ENCODE measurements at places on chromosomes 5 and 9. TPM values are rescaled to one million over a fixed set of nuclear protein-coding genes. Genes with fewer than 3 reads are reported as not detected.
A peak's percentile ranks its signal among the peaks of the same experiment; 100 is the strongest.

DNA sequence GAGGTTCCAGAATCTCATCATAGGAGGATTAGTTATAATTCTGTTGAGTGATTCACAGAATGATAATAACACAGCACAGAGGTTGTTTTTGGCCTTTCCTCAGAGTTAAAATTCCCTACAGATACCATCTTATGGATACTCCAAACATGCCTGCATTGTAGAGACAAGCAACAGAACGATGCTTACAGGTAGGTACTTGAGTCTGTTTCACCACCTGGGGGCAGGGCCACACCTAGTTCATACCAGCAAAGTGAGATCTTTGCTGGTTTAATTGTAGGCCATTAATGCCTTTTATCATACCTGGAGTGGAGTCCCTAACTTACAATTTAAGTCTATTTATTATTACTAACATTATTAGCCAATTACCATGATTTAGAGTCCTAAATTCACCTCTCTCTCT, 416.5 kb upstream of the TLE4 start:
- no peak for DNase-seq

The SNX30 gene
- total RNA-seq, result 27.6 TPM

DNA sequence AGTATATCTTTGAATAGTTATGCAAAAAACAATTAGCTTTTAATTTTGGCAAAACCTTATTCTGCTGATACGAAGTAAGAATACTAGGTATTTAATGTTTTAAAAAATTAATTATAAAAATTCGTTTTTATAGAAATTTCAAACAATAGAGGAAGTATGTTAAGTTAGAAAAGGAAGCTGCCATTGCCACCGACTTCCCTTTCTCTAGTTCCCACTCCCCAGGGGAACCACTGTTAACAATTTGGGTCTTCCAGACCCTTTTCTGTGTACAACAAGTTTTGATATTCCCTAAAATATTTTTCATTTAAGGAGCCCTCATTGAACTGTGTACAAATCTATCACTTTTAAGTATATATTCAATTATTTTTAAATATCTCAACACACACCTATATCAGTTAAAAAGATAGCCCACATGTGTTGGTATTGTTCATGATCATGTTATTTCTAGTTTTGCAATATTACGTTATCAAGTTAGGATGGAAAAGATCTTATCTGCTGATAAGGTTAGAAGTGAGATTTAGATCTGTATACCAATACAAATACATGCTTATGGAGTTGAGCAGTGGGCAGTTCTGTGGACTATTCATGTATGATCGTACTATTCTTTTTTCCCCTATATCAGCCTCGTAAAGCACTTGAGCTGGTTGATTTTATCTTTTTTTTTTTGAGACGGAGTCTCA, 25.9 kb downstream of the NDFIP1 start:
- DNase-seq, result no peak

DNA sequence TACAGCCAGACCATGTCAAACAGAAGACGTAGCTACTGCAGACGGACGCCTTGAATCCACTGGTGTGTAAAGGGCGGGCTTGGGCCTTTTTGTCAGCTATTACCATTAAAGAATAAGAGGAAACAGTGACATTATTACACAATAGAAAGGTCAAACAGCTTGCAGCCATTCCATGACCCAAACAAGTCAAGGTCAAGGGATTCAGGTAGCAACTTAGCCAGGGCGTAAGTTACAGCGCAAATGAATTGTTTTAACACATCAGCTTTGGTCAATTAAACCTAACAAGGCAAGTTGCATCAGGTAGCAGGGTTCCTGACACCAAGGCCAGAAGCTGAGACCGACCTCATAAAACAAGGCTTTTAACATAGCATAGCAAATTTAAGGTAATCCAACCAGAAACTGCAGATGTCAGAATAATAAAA, 15.3 kb downstream of the NFIB start:
- DNase-seq, result no peak

The PRDM9 gene
- total RNA-seq, result not detected

DNA sequence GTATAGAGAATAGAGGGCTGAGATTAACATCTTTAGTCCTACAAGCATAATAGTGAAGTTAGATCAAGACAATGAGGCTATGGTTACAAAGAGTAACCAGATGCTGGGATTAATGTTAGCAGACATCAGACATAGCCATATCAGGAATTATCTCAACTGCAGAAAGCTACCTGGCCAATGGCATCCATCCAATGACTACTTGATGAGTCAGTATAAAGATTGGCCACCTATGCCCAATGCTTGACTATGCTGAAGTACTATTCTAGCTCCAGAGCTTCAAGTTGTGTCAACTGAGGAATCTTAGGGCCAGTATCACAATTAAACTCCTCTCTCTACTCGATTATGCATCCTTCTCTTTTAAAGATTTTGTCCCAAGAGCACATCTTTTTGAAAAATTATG, 541.4 kb downstream of the PRELID2 start:
- no peak for DNase-seq

DNA sequence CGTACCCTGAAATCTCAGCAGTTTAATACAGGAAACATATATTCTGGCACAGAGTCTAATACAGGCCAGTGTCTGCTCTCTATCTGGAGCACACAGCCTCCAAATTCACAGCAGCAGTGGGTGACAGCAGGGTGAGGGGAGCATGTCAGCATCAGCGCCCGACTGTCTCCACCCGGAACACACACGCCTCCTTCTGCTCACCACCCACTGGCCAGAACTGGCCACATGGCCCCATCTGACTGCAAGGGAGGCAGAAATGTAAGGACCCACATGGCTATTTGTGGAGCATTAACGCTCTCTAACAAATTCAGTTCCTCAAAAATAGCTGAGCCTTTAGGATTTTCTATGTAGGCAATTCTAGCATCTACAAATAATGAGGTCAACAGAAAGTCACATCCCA, 24.6 kb downstream of the UBE2QL1 start:
- DNase-seq, result no peak

GRCh38 chr9:18893046-18893445, 140.0 kb downstream of the SAXO1 start:
- DNase-seq, result no peak

The BNC2 gene
- total RNA-seq, result 41.6 TPM

- no peak for DNase-seq
Observed at GRCh38 chr5:136232316-136232715, 39.4 kb upstream of the SMIM32 start.

DNA sequence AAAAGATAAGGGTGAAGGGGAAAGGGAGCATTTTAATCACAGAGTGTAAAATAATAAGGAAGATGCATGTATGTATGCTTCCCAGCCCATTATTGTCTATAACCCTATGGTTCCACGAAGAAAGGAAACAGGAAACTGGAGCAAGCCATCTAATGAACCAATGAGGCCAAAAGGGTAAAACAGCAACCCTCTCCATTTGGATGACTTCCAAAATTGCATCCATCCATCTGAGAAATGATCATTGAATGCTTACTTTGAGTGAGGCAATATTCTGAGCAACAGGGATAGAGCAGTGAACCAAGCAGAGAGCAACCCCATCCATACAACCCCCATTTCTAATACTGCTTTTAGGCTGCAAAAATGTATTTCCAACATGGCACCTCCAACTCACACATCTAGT, 46.9 kb downstream of the ARL15 start:
- no peak for DNase-seq

The SLC45A2 gene
- not detected for total RNA-seq

GRCh38 chr5:40655138-40655537, 24.6 kb upstream of the PTGER4 start:
- DNase-seq, result no peak

DNA sequence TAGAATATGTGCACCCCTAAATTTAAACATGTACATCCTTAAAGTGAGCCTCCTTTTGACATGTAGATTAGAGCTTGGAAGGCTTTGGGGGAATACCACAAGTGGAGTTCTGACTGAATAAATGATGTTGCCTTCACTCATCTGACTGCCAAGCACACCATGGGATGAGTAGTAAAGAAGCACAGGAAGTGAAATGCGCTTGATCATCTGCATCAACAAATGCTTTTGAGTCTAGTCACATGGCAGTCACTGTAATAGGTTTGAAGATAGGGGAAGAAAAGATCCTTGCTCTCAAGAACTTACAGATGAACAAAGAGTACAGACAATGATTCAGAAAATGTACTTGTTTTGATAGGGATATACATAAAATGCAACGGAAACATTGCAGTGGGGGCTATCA, 62.0 kb upstream of the STARD4 start:
- DNase-seq, result no peak

- DNase-seq, result peak; percentile 73
Observed at GRCh38 chr5:66171349-66172344, 27.5 kb downstream of the SREK1 start.

The IL7R gene
- total RNA-seq, result 74.7 TPM

GRCh38 chr5:154164249-154164581, 26.3 kb upstream of the GALNT10 start:
- DNase-seq, result no peak

- DNase-seq, result no peak
Observed at GRCh38 chr9:98097836-98098235, 21.2 kb downstream of the TRIM14 start.

The MSH3 gene
- total RNA-seq, result 22.5 TPM

- DNase-seq, result peak; percentile 82
Observed at GRCh38 chr5:36685631-36686288, 79.4 kb downstream of the SLC1A3 start.

DNA sequence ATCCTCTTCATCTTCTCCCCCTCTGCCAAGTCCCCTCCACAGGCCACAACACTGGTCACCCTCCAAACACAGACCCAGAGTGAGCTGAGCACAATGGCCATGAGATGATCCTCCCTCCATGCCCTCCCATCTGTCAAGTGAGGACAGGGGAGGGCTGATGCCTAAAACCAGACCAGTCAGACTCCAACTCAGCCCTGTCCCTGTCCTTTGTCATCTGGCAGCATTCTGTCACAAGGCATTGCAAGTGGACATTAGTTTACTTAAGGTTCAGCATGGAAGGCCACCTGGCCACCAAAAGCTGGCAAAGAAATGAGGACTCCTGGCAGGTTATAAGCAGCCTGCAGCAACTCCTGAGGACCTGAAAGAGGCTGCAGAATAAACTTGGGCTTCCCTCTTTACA, 136.2 kb upstream of the SLC30A5 start:
- no peak for DNase-seq

GRCh38 chr5:140114341-140115185, 654 bp downstream of the PURA start:
- DNase-seq, result peak; percentile 66

GRCh38 chr9:131799177-131799823, 59.4 kb upstream of the RAPGEF1 start:
- DNase-seq, result peak; percentile 52

- peak; percentile 68 for DNase-seq
Observed at GRCh38 chr9:136095070-136096058, at the start of gene NACC2. Gene NACC2 (minus strand): TSS chr9:136095289. CDS start chr9:136050521, 44,768 bp downstream.

The SPINK9 gene
- not detected for total RNA-seq

GRCh38 chr9:20838218-20838617, 154.2 kb downstream of the FOCAD start:
- peak; percentile 48 for DNase-seq

- no peak for DNase-seq
Observed at GRCh38 chr5:142095651-142096330, 12.8 kb upstream of the NDFIP1 start.

Data from fibroblast of villous mesenchyme (primary cell).